ENCODE measurements at places on chromosomes 3 and 15. TPM values are rescaled to one million over a fixed set of nuclear protein-coding genes. Genes with fewer than 3 reads are reported as not detected.
A peak's percentile ranks its signal among the peaks of the same experiment; 100 is the strongest.

MOBP gene
- total RNA-seq, result not detected

DNA sequence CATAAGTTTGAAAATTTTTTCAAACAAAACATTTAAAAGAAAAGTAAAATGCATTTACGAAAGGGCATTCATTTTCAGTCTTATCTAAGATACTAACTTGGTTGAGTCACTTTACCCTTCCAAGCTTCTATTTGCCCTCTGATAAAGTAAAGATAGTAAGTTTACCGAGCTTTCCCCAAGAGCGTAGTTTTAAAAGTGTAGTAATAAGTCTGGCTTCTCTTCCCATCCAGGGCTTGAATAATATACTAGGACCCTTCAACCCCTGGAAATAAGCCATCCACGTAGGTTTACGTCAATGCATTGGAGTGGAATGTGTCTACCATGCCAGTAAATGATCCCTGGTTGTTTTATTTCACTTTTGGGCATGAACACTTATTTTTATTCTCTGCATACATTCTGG lies 608.3 kb downstream of the NTRK3 start:
- no peak for DNase-seq

EDEM1 gene
- 15.9 TPM for total RNA-seq

DNA sequence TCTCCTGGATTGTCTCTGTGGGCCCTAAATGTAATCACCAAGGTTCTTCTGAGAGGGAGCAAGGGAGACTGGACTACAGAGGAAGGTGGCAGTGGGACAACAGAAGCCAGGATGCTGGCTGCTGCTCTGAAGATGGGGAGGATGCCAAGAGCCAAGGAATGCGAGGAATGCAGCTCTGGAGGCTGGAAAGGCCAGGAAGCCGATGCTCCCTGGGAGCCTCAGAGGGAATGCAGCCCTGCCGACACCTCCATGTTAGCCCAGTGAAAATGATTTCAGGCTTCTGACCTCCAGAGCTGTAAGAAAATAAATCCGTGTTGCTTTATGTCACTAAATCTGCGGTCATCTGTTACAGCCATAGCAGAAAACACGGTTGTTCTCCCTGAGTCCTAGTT lies 44.1 kb downstream of the UMPS start:
- DNase-seq, result peak; percentile 49

DNA sequence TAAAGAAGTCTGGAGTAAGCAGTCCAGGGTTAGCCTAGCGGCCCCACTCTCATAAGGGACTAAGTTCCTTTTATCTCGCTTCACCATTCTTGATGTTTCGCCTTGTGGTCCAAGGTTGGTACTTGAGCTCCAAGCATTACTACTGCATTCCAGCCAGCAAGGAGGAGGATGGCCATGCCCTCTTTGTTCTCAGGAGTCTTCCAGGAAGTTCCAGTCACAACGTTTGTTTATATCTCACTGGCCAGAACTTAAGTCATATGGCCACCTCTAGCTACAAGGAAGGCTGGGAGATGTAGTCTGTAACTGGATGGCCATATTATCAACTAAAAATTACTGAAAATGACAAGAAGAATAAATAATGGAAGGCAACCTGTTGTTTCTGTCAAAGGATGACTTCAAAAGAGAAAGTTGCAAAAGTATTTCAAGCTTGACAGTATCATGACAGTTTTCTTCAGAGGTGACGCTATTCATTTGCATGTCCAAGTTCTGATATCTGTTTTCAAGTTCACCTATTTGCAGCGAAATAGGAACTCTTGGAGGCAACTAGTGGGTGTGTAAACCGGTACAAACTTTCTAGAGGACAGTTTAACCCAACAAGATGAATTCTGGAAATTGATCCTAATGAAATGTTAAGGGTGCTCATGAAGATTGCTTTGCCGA lies 118.6 kb downstream of the PGPEP1L start:
- DNase-seq, result peak; percentile 75

FSIP1 gene
- not detected for total RNA-seq

- DNase-seq, result no peak
Measured at GRCh38 chr15:81229586-81229985, 32.9 kb downstream of the IL16 start.

SERINC4 gene
- total RNA-seq, result not detected

- no peak for DNase-seq
Measured at GRCh38 chr15:96037584-96037983, 292.9 kb upstream of the NR2F2 start.

GRCh38 chr15:77527831-77528231 lies 104.9 kb downstream of the LINGO1 start:
- DNase-seq, result no peak

DNA sequence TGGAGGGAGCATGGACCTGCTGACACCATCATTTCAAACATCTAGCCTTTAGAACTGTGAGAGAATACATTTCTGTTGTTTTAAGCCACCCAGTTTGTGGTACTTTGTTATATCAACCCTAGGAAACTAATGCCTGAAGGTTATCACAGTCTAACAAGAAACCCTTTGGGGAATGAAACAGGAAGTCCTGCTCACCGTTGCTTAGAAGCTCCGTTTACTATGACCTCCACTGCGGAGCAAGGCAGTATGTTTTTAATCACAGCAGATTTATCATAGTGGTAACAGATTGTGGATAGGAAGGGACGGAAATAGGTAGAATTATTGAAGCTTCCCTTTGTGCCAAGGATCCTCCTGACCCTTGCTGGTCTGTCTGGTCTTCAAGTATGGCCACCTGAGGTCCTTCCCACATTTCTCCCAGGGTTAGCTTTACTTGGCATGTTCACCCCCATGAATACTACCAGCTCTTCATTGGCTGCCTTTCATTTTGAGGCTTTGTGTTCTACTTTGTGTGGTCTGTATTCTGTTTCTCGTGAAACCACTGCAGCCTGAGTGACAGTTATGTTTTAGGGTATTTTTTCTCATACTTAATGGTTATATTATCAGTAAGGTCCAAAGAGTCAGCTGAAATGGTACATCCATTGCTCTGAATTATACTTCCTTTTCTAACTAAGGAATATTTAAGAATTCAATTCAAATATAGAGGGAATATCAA lies 201.6 kb downstream of the CHST2 start:
- no peak for DNase-seq

MFGE8 gene
- total RNA-seq, result 141 TPM

SST gene
- total RNA-seq, result 309 TPM

All from Caki2 (cell line).